ENCODE measurements at places on chromosomes 12 and 14.

- no peak for DNase-seq
Observed at GRCh38 chr14:70442750-70443149, 9.2 kb upstream of the ADAM21 start.

GRCh38 chr14:65179918-65180724 lies 77.8 kb upstream of the MAX start:
- no peak for DNase-seq

DNA sequence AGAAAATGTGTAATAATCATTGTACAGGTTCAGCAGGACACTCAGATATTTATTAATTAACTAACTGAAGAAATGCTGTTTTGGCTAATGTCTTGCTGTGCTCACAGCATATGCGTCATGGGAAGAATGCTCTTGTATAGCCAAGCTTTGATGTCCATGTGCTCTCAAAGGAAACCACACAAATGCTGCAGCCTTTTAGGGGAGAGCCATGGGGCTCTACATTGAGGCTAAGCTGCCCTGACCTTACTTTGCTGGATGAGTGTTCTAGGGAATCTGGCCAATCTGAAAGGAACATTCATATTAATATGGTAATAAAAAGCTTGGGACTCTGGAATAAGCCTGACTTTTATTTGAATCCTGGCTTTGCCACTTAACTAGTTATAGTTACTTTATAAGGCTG lies 9.5 kb upstream of the CRADD start:
- DNase-seq = no peak

GRCh38 chr12:94204499-94205247 lies 56.3 kb downstream of the PLXNC1 start:
- no peak for DNase-seq

DNA sequence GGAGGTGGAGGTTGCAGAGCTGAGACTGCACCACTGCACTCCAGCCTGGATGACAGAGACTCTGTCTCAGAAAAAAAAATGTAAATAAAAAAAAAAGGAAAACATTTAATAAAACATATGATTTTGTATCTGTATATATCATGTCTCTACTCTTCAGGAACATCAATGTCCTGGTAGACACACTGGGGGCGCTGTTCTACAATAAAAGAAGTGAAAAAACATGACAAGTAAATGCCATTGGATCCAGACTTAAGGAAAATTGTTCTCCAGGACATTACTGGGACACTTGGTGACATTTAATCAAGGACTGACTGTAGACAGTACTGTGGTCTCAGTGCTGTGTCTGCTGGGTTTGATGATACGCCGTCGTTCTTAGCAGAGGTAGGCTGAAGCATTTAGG lies 15.5 kb upstream of the KLC1 start:
- no peak for DNase-seq

GRCh38 chr12:108253540-108253939 lies 85.6 kb downstream of the CMKLR1 start:
- DNase-seq = no peak

DNA sequence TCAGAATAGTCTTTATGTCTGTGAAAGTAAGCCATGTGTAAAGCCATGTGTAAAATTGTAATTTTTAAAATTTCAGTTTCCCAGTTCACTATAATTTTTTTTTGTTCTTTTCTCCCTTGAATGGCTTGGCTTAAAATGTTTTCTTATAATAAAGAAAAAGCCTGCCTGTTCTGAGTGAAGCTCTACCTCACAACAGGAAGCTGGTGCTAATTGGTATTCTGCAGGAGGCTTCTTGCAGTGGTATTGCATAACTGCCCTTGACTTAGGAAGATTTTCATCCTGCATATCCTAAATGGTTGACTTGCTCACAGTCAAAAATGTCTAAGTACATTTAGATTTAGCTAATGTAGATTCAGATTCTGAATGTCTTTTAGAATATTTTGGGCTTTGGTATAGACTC lies 49.5 kb downstream of the ATP2A2 start:
- DNase-seq = no peak

DNA sequence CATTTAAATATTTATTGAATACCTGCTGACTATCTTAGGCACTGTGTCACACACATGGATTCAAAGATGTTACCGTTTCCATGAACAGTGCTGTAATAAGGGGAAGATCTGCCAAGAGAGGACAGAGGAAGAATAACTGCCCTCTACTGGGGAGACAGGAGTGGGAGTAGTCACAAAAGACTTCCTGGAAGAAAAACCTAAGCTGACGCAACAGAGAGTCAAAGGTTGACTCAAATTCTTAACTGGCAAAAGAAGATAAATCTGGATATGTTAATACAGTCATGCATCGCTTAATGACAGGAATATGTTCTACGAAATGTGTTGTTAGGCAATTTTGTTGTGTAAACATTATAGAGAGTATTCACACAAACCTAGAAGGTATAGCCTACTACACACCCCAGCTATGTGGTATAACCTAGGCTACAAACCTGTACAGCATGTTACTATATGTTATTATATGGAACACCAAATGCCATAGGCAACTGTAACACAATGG lies 51.5 kb downstream of the DCAF5 start:
- no peak for DNase-seq

DNA sequence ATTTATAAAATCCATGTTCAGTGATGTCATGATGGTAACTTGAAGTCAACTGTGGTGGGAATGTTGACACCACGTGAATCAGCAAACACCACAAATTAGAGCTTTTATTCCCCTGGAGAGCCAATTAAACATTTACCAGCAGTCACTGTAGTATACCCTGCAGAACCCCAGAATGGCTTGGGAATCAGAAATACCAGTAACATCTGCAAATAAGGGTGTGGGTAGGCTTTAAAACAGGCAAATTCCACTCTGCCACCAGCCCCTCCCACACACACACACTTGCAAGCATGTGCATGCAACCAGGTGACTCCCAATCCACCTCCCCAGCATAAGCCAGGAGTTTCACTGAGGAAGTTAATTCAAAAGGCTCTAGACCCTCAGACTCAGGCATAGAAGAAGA lies 63.6 kb upstream of the TMEM263 start:
- DNase-seq = no peak

DNA sequence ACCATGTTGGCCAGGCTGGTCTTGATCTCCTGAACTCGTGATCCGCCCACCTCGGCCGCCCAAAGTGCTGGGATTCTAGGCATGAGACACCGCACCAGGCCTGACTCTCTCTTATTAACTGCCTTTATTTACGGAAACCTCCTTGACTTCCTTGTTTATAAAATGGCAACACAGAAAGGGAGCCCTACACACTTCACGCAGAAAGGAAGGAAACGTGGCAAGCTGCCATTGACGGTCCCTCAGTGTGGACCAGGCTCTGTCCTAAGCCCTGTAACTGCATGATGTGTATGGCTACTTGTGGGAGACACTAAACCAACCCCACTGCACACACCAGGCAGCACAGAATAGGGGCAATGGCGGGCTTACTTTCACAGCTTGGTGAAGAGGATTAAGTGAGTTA lies 11.7 kb downstream of the CINP start:
- DNase-seq = no peak

DNA sequence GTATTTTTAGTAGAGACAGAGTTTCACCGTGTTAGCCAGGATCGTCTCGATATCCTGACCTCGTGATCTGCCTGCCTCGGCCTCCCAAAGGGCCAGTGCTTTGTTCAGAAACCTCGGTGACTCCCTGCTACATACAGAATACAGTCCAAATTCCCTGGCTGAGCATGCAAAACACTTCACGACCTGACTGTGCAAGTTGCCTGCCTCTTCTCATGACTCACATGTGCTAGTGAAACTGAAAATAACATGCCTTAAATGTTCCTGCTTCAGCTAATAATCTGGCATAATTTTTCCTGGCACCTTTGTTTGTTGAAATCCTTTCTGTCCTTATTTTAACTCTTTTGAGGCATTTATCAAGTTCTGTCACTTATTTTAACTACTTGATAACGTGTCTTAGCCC lies 8.2 kb downstream of the DMAC2L start:
- DNase-seq = no peak

DNA sequence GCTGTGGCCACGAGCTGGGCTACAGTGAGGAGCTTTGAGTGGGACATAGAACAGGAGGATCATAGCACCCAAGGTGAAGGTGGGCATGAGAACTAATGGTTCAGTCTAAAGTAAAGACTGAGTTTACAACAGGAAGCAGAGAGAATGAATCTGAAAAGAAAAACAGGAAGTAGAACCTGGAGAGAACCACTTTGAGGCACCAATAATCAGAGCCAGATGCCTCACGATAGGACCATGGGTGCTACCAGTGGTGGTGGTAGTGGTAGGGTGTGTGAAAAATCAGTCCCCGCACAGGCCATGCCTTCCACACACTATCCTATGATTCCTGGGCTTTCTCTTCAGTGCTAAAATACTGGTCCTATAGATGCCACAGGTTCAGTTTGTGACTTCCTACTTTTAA lies 293.6 kb downstream of the AKAP6 start:
- no peak for DNase-seq

- peak; percentile 66 for DNase-seq
Observed at GRCh38 chr12:131104463-131105350, 151.0 kb downstream of the ADGRD1 start.

DNA sequence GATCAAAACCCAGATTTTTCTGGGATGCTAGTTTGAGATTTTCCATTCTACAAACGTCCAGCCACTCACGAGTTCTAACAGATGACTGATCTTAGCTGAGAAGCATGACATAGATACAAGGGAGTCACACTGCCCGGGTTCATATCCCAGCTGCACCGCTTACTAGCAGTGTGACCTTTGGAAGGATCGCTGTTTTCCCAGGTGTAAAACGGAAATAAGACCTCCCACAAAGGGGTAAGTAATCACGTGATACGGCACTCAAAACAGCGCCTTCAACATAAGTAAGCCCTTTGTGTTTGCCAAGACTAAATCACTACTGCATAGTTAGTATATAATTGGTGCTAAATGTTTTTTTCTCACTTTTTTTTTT lies 624 bp upstream of the PWP1 start:
- DNase-seq = no peak

DNA sequence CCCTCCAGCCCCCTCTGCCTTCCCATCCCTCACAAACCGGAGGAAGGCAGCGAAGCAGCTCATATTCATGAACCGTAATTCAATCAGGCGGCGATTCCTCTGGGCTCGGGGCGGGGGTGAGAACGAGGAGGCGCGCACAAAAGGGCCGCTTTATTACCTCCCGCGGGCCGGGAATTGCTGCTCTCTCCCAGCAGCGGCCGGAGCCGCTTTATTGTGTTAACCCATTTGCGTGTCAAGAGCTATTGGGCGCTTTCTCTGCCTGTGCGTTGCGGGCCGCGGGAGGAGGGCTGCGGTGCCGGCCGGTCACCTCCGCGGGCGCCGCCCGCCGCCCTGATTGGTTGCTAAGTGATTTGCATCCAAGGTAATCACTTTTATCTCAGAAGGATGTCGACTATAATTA lies 4.8 kb downstream of the FAM222A start:
- DNase-seq = no peak

GRCh38 chr12:57262126-57262822 lies 11.3 kb upstream of the STAC3 start:
- no peak for DNase-seq

GRCh38 chr14:70782361-70782760 lies 27.0 kb downstream of the MAP3K9 start:
- no peak for DNase-seq

DNA sequence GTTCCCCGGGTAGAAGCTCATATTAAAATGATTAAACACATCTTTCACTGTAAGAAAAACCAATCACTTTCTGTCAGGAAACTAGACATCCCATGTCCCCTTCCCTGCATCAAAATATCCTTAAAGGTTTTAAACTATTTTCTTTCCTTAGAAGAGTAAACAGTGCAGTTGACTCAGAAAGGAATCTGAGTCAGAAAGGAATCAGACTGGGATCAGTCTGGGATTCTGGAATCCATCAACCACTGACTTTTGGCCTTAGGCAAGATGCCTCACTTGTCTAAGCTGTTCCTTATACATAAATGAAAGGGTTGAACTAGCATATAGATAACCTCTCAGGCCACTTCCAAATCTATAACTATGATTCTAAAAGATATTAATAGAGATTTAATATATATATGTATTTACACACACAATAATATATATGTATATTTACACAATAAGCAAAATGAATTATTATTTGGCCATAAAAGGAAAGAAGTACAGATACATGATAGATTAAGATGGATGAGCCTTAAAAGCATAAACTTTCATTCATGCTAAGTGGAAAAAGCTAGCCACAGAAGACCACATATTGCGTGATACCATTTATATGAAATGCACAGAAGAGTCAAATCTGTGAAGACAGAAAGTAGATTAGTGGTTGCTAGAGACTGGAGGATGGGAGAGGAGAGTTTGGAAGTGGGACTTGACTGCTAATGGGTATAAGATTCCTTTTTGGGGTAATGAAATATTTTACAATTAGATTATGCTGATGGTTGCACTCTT lies 114.4 kb downstream of the SLC38A1 start:
- DNase-seq = no peak

DNA sequence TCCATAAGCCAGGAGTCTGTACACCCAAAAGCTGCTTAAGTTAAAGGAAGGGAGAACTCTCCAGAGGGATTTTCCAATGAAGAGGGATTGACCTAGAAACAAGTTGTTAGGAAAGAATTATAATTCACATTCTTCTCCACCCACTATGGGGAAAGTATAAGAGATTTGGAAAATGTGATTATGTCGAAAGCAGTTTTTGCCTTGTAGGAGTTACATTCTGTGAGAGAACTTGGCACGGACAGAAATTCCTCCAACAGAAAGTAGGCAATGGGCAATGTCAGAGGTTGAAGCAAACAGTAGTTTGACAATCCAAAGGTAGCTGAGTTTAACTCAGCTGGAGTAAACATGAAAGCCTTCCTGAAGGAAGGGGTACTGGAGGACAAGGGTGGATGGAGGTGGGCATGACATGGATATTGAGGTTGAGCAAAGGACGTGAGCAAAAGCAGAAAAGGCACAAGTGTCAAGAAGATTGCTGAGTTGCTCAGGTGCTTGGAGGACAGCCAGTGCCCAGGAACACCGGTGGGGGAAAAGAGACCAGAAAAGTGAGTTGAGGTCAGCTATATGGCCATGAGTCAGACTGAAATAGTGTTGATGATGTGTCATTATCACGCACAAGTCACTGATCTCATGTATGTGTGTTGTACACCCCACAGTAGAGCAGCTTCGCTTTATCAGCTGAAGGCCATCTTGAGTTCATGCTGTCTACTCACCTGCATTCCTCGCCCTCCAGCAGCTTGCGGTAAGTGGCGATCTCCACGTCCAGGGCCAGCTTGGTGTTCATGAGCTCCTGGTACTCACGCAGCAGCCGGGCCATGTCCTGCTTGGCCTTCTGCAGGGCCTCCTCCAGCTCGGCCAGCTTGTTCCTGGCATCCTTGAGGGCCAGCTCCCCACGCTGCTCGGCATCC lies 4.0 kb downstream of the KRT5 start:
- DNase-seq = no peak

DNA sequence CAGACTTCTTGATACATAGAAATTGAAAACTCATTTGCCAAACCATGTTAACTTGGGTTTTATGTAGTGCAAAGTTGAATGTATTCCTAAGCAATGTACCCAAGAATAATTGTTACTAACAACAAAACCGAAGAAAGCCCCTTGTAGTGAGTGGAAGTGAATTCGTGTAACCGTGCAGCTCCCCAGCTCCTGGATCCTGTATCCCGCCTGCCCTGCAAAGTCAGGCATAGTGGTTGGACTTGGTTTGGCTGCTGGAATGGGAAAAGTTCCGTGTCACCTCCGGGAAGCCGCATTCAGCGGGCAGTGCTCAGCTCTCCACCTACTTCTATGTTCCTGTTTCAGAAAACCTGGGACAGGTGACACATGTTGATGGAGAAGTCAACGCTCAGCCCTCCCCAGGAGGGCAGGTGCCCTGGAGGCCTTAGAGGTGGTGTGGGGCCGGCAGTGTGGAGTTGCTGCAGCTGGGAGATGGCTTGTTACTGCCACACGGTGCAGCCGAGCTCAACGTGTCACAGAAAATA lies 29.2 kb upstream of the C14orf180 start:
- DNase-seq = no peak

All from globus pallidus (tissue), 1 donor.